Caco-2 (cell line): ENCODE measurements at places on chromosomes 6 and 20.
A peak's percentile ranks its signal among the peaks of the same experiment; 100 is the strongest.

DNA sequence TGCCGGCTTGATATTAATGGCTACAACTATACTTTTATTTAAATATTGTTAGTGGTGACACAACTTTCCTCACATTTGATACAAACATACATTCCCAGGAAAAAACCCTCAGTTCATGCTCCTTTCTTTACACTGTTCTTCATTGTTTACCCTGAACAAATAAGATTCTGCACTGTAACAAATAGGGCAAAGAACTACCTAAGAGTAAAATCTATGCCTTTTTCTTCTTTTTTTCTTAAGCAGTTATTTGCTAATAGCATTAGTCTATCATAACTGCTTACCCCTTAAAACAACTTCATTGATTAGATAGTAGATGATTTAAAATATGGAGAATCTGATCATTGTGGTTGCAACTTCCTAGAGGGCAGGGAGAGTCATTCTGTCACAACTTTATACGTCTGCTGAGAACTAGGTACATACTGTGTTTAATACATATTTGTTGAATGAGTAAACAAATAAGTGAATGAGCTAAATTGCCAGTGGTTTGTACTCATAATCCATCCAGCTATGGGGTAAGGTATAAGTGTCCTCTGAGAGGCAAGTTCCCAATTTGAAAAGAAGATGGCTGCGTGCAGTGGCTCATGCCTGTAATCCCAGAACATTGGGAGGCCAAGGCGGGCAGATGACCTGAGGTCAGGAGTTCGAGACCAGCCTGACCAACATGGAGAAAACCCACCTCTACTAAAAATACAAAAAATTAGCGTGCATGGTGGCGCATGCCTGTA is 161.0 kb downstream of the CDK19 start:
- DNase-seq, result no peak

- DNase-seq, result peak; percentile 46
Measured at GRCh38 chr6:53986165-53986720, 125.0 kb upstream of the MLIP start.

GRCh38 chr20:32829311-32830005 is 9.7 kb downstream of the MAPRE1 start:
- no peak for DNase-seq

DNA sequence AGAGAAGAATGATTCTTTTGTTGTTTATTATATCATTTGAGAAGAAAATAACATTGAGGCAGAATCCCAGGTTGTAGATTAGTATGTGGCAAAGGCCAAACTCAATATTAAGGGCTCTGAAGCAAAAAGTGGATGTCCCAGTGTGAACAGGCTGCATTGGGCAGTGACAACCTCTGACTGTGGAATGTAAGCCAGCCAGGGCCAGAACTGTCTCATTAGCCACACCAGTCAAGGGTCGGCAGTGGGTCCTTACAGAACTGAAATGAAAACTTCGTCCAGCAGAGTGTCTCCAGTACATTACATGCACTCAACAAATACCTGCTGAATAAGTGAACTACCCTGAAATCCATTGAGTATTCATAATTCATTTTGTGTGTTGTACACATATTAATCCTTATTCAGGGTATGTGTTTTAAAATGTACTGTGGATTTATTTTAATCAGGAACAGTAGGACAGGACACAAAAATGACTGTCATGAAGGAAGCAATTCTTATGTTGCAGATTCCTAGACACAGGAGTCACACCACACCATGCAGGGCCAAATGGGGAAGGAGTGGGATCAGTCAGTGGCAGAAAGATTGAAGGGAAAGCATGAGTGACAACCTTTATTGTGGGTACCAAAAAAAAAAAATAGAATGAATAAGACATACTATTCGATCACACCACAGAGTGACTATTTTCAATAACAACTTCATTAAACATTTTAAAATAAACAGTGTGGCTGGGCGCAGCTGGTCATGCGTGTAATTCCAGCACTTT is 64.9 kb upstream of the UTRN start:
- DNase-seq, result no peak

- DNase-seq, result peak; percentile 21
Measured at GRCh38 chr20:56943946-56944945, 315.1 kb downstream of the TFAP2C start.

GRCh38 chr20:20439602-20440190 is 71.8 kb downstream of the INSM1 start:
- no peak for DNase-seq

DNA sequence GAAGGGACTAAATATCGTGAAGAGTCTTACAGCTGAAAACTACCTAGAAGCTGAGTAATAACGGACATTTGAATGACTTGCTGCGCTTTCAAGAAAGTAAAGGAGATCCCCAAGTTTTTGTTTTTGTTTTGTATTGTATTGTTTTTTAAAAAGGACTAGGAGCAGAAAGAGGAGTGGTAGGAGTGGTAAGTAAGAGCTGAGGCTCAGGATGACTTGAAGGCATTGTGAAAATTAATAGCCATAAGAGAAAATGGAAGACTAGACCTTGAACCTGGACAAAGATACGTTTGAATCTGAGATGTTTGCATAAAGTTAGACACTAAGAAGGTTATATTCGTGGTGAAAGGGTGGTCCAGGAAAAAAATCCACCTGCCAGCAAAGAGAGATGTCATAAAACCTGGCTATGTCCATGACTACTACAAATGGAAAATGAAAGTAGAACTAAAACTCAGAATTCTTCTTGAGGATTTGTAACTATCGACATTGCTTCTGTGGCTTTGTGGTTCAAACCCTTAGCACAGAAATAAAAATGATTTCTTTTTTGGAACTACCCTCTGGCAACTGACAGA is 824.8 kb upstream of the FLRT3 start:
- DNase-seq, result no peak

- DNase-seq, result no peak
Measured at GRCh38 chr6:45736134-45736533, 279.5 kb downstream of the CLIC5 start.

GRCh38 chr6:93219447-93219846 is 199.9 kb downstream of the EPHA7 start:
- DNase-seq, result no peak

GRCh38 chr6:82138075-82138791 is 109.3 kb downstream of the IBTK start:
- DNase-seq, result no peak

- DNase-seq, result no peak
Measured at GRCh38 chr20:4891997-4892396, 109.3 kb downstream of the SLC23A2 start.

GRCh38 chr6:139944976-139945375 is 570.5 kb upstream of the CITED2 start:
- no peak for DNase-seq

GRCh38 chr6:36335465-36336207 is 1.1 kb downstream of the BNIP5 start:
- DNase-seq, result no peak

DNA sequence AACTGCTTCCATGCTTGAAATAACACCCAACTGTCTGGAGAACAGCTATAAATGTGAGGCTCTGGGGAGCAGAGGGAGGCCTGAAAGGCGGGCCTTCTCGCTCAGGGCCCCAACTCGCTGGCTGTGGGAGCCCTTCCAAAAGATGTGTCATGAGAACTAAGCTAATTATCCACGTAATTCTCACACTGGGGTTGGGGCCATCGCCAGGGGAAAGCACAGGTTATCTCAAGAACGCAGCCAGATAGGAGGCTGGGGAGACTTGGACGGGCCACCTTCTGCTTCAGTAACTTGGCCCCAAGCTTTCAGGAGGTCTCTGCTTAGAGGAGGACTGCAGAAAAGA is 1.6 kb downstream of the PXDC1 start:
- DNase-seq, result no peak

DNA sequence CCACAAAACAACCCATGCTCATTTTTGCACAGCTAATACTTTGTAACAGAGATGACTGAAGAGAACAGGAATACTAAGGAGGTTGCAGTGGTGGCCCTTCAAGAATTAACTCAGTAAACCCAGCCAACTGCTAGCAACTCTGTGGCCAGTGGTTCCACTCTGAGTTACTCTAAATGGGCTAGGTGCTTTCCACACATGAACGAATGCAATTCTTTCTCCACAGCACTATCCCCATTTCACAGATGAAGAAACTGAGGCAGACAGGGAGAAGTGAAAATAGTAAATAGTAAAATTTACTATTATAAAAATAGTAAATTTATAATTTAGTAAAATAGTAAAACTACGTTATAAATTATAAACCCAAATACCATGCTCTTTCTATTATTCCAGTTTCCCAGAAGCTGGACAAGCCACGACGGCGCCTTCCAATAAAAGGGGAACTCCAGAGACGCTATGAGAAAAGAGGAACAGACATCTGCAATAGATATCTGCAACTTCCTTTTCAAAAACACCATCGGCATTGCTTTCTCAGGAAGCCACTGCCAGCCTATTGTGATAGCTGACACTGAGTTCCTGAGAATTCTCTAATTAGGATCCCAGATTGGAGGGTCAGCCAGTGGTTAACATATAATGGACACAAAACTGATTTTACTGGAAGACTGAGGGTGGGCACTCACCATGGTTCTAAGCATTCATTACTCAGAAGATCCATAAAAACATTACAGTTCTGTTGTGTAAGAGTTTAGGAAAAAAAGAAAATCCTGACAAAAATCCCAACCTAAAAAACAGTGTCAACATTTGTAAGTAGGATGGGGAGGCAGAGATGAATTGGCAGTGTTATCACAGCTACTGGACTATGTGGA is 16.2 kb downstream of the FKBP1A start:
- no peak for DNase-seq

- DNase-seq, result no peak
Measured at GRCh38 chr6:136762022-136762975, 30.0 kb downstream of the MAP3K5 start.

DNA sequence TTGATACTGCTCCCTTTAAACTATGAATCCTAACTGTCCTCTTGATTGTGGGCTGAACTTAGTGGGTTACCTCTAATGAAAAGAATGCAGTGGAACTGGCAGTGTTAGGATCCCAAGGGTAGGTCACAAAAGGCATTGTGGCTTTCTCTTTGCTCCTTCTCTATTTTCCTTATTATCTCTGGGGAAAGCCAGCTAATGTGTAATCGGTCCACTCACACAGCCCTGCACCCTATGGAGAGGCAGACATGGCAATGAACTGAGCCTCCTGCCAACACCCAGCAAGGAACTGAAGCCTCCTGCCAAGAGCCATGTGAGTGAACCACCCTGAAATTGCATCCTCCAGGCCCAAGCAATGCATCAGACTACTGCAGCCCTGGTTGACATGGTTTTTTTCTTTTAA is 24.6 kb upstream of the ZNF133 start:
- DNase-seq, result peak; percentile 65

DNA sequence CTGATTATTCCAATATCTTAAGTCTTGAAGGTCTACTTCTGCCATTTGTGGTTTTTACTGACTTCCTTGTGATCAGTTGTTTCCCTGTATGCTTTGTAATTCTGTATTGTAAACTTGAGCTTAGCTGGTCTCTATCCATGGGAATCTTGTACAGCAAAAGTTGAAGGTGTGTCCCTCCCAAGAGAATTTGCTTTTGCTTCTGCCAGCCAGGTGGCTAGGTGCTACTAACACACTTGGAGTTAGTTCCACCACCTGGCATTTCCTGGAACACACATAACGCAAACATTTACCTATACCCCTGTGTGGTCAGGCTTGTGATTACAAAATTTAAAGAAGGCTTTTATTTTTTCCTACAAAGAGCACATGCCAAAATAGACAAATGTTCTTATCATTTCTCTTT is 141.2 kb downstream of the GRM4 start:
- DNase-seq, result no peak

GRCh38 chr20:46423882-46424482 is 17.6 kb upstream of the ELMO2 start:
- DNase-seq, result no peak

DNA sequence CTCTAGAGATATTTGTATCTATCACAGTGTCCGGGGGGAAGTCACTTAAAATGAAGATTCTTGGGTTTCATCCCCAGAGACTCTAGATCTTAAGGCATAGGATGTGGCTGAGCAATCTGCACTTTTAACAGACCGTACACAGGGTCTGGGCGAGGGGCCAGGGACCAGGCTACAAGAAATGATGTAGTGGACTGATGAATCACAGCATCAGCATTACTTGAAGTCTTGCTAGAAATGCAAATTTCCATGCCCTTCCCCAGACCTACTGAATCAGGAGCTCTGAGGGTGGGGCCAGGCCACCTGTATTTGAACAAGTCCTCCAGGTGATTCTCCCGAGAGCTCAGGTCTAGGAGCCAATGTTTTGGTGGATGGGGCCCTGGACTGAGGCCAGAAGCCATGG is 168.4 kb downstream of the DOK5 start:
- DNase-seq, result no peak

DNA sequence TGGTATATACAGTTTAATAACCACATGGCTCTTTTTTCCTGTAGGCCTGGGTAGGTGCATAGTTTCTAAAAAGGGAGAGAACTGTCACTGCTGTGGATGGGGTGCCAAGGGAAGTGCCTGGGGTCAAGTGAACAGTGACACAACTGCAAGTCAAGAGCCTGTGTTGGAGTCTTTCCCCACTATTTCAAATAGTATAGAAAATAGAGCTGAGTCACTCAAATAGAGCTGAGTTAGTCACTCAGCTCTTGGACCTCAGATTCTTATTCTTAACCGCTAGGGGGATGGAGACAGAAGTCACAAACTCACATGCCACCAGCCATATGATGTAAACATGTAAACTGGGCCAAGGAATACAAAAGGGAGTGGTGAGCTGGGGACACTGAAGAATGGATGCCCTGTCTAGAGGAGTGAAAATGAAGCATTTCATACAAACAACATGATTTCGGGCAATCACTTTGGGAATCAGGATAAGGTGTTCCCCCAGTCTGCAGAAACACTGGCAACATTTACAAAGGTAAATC is 2.1 kb downstream of the NQO2 start:
- DNase-seq, result no peak

DNA sequence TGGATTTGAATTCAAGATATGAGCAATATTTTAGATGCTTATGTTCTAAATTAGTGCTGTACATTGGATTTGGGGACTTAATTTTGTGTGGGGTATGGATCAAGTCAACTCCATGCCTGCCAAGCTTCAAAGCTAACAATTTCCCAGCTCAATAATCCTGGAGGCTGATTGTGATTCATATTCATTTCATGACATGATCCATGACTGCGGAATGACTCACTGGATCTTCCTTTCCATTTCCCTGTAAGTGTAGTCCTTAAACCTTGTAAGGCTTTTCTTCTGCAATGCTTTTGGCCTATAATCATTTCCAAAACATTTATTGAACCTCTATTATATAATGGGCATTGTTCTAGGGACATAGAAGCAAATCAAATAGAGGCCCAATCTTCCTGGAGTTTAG is 44.7 kb upstream of the CCN2 start:
- DNase-seq, result no peak

DNA sequence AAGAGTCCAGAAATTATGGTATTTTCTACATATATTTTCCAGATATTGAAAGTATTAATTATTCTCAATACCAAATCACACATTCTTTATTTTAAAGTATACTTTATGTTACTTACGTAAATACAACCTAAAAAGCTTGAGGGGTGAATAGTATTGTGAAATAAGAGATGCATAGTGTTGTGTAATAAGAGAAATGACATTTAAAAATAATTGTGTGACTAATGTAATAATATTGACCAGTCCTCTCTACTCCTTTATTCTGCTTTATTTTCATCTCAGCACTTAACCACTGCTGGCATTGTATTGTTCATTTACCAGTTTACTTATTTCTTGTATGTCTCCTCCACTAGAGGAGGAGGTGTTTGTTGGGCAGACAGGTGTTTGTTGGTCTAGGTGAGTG is 135.6 kb downstream of the EYA4 start:
- DNase-seq, result no peak
